ENCODE measurements at places on chromosomes 3 and 15. TPM values are rescaled to one million over a fixed set of nuclear protein-coding genes. Genes with fewer than 3 reads are reported as not detected.

DNA sequence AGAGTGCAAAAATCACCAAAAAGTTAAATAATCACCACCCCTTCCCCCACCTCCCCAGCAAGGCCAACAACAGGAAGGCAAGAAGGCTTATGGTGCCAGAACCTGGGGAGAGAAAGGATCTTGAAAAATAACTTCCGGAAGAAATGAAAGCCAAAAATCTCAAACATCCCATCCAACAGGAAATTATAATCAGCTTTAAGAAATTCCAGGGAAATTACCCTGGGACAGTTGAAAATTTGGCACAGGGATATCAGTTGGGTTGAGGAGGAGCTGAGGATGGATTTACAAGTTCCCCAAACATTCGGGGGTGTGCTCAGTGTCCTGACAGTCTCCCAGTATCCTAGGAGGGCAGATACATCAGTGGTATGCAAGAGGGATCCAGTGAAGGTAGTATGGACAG lies 82.7 kb downstream of the POLR2M start:
- no peak for DNase-seq

DNA sequence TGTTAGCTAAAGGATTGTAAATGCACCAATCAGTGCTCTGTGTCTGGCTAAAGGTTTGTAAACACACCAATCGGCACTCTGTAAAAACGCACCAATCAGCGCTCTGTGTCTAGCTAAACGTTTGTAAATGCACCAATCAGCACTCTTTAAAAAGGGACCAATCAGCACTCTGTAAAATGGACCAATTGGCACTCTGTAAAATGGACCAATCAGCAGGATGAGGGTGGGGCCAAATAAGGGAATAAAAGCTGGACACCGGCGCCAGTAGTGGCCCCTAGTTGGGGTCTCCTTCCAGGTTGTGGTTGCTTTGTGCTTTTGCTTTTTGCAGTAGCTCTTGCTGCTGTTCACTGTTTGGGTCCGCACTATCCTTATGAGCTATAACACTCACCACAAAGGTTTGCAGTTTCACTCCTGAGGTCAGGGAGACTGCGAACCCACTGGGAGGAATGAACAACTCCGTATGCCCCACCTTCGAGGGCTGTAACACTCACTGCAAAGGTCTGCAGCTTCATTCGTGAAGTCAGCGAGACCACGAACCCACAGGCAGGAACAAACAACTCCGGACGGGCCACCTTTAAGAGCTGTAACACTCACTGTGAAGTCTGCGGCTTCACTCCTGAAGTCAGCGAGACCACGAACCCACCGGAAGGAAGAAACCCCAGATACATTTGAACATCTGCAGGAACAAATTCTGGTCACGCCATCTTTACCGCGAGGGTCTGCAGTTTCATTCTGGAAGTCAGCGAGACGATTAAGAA lies 1.1 kb upstream of the SUCLG2 start:
- DNase-seq = no peak

GRCh38 chr3:187914231-187914630 lies 169.0 kb upstream of the BCL6 start:
- peak; percentile 60 for DNase-seq

- no peak for DNase-seq
Measured at GRCh38 chr3:38636464-38636863, 13.0 kb downstream of the SCN5A start.

GRCh38 chr3:184561913-184562877 lies 610 bp downstream of the EPHB3 start:
- no peak for DNase-seq

DNA sequence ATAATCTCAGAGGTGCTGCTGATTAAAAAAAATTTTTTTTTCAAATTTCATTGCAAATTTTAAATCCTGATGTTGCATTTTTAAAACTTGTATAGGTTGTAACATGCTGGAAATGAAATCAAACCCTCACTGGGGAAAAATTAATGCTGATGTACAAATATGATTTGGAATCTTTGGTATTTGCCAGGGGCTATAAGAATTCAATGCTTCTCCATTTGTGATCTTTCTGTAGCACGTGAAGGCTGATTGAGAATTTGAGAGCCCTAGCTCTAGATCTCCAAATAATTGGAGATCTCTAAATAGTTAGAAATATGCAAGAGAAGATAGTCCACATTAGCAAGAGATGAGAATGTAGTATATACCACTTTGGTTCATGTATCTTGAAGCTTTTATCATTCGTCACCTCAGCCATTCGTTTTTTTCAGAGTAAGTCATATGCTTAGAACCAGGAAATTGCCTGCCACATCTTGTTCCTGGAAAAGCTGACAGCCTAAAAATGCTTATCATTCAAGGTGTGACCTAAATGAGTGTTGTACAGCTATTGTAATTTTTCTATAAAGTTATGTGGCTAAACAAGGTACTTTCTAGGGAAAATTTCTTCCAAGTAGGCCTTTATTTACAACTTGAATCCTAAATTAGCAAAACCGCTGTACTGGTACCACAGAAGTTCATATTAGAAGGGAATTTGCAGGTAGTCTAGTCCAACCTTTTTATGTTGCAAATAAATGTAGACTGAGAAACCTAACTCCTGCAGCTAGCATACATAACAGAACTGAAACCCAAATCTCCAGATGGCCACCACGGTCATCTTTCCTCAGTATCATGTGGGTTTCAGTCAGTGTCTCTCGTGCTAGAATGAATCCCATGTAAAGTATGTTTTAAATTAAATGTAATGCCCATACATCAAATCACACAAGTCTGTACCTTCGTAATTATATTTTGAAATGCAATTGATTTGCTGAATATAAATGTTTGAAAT lies 48.5 kb downstream of the FNDC3B start:
- no peak for DNase-seq

DNA sequence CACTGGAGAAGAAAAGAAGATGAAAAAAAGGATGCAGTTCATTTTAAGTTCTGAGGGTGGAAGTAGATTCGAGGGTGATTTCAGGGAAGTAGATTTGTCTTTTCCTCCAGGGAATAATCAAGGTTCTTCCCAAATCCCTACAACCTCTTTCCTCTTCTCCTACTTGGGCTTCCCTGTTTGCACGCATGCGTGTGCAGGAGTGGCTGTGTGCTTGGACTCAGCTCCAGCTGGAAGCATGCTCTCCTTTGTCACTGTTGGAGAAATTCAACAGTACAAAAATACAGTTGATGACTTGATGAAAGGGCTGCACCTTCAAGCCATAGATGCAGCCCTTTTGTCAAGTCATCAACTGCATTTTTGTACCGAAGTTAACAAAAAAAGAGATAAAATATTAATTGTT lies 3.8 kb downstream of the OR5K2 start:
- DNase-seq = no peak

DNA sequence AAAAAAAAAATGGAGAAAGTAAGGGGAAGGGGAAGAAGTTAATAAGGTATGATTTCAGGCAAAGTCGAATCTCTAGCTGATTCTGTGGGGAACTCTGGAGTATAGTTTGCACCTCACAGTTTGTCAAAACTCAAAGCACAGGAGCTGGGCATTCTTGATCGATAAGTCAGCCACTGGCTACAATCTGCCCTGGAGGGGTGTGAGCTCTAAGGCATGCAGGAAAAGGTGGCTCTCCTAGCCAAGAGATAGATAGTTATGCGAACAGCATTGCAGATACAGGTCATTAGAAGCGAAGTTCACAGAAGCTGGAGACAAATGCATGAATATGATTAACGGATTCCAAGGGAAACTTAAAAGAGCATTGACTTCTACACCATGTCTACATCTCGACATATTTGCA lies 952.6 kb downstream of the AGBL1 start:
- no peak for DNase-seq

- no peak for DNase-seq
Measured at GRCh38 chr15:65384505-65384894, 6.7 kb upstream of the IGDCC3 start.

GRCh38 chr15:91624353-91624968 lies 229.0 kb upstream of the SLCO3A1 start:
- no peak for DNase-seq

DNA sequence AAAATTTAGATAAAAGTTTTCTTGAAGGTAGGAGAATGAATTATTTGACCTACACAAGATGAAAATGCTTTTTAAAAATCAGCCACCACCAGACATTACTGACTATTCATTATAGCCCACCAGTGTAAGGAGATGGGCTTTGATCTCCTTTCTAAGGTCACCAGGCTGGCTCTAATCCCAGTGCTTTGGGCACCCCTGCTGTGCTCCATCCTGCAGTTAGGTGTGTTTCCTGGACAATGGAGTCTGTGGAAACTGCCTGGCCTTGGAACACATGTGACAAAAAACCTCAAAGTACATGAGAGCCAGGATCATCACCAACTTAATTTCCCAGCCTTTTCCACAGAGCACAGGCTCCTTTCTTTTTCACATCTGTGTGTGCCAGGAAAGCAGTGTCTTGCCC lies 260.9 kb downstream of the CHST2 start:
- DNase-seq = no peak

- DNase-seq = no peak
Measured at GRCh38 chr15:68186671-68187397, 18.3 kb downstream of the CALML4 start.

DNA sequence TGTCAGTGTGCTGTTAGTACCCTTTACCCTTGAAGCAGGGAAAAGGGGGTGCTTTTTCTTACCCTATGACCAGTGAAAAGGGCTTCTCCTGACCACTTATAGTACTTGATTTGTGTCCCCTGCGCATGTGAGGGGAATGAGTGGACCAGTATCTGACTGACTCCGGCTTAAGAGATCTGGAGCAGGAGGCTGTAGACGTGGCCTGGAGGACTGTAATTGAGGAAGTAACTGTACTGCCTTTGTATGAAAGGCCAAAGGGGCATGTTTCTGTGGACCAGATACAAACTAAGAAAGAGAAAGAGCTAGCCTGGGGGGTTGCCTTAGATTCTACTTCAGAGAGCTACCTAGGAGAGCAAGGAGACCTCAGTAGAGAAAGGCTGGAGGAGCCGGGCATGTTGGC lies 89.9 kb upstream of the TBL1XR1 start:
- no peak for DNase-seq

DNA sequence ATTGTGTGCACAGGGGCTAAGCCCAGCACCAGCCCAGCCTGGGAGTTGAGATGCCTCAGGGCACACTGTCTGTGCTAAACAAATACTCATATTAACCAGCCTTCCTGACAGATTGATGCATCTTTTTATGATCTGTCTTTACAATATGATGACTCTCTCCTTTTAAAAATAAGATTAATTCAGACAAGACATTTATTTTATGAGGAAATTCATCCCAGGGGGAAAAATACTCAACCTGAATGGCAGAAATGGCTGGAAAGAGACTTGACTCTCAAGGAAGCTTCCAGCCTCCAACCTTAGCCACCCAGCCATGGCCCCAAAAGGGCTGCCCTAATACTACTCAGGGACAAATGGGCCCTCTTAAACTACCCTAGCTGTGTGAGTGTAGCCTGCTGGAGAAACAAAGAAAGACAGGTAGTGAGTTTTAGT lies 46.9 kb downstream of the NOX5 start:
- no peak for DNase-seq

MYLK gene
- total RNA-seq = 28.4 TPM

ARRDC4 gene
- total RNA-seq = 6.9 TPM

RPLP1 gene
- total RNA-seq = 93.2 TPM

CYP1A2 gene
- not detected for total RNA-seq

PLIN1 gene
- total RNA-seq = 0.04 TPM

AP3B2 gene
- total RNA-seq = 0.14 TPM

TRIM42 gene
- not detected for total RNA-seq

PYDC2 gene
- total RNA-seq = not detected

GLT8D1 gene
- total RNA-seq = 67.5 TPM

LTF gene
- total RNA-seq = not detected
